Fibroblast of lung (primary cell): ENCODE measurements at places on chromosomes 1 and 21. TPM values are rescaled to one million over a fixed set of nuclear protein-coding genes. Genes with fewer than 3 reads are reported as not detected.

DNA sequence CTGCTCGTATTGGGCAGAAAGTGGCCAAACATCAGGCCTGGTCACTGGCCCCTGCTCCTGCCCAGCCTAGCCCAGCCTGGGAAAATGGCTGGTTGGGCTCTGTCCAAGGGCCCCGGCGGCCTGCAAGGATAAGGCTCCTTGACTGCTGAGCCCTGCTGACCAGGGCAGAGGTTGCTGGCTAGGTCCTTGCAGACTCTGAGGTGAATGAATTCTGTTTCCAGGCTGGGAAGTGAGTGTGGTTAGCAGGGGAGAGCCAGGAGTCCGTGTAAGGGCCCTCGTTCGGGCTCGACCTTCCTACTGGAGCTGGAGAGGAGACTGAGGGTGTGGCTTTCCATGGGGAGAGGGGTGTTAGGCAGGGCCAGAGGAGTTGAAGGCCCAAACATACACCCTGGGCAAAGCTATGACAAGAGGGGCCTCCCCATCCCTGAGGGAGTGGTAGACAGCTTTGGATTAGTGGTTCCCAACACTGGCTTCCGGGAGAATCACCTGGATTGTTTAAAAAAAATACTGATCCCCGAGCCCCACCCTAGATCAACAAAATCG lies 20.6 kb downstream of the CSF1 start:
- H3K4me3 ChIP-seq: no peak overlapping the region
- peaks cover 26% of the 10 kb centered on the region for H3K4me1 ChIP-seq
- peaks cover 17% of the 10 kb centered on the region for H3K36me3 ChIP-seq
- no peaks in the 10 kb centered on the region for H3K27me3 ChIP-seq
- DNase-seq: peak; percentile 80

GRCh38 chr1:52928015-52928404 lies 934 bp downstream of the SCP2 start:
- no peak for DNase-seq
- peaks cover 2% of the 10 kb centered on the region for H3K4me1 ChIP-seq
- H3K36me3 ChIP-seq: no peaks in the 10 kb centered on the region
- H3K27ac ChIP-seq: peak overlapping the region; percentile 72
- H3K4me3 ChIP-seq: peak overlapping the region; percentile 78
- no peaks in the 10 kb centered on the region for H3K27me3 ChIP-seq

- no peak for DNase-seq
- H3K27ac ChIP-seq: no peak overlapping the region
- H3K4me1 ChIP-seq: peaks cover 10% of the 10 kb centered on the region
- H3K27me3 ChIP-seq: no peaks in the 10 kb centered on the region
These were observed 16.6 kb upstream of the GSTM4 start for GRCh38 chr1:109639063-109639840.

DNA sequence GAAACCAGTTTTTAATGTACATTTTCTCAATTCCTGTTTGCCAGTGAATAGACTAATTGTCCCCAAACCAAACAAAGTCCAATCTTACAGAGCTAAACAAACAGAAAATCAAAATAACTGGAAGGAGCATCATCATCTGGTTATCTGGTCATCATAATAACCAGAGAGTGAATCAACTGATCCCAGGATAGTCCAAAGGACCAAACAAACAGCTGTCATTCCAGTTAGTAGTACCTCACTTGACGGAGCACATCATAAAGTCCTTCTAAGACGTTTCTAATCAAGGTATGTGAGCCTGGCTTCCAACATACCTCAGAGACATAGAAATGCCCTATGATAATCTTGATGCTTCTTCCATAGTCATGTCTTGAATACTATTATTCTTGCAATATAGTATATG lies 240.5 kb downstream of the LTN1 start:
- H3K27me3 ChIP-seq: no peaks in the 10 kb centered on the region
- no peak overlapping the region for H3K27ac ChIP-seq
- no peaks in the 10 kb centered on the region for H3K36me3 ChIP-seq
- DNase-seq: no peak
- peaks cover 16% of the 10 kb centered on the region for H3K4me1 ChIP-seq
- no peak overlapping the region for H3K4me3 ChIP-seq

DNA sequence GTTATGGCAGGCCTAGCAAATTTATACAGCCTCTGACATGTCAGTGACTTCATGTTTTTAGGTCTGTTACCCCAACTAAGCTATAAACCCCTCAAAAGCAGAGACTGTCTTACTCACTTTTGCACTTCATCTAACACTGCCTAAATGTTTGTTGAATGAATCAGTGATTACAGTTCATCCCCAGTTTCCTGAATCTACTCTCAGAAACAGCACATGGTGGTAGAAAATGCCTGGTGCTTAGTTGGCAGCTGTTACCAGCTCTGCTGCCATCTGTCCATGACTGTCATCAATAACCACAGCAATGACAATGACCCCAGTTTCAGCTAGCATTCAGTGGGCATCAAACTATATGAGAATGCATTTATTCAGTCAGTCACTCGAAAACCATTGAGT lies 110.5 kb upstream of the SERBP1 start:
- no peaks in the 10 kb centered on the region for H3K4me1 ChIP-seq
- peak; percentile 39 for DNase-seq
- H3K4me3 ChIP-seq: no peak overlapping the region

GRCh38 chr1:230568008-230568407 lies 74.3 kb upstream of the COG2 start:
- H3K27me3 ChIP-seq: no peaks in the 10 kb centered on the region
- no peak overlapping the region for H3K4me3 ChIP-seq
- H3K27ac ChIP-seq: no peak overlapping the region
- H3K36me3 ChIP-seq: no peaks in the 10 kb centered on the region
- no peaks in the 10 kb centered on the region for H3K4me1 ChIP-seq

- H3K36me3 ChIP-seq: peaks cover 58% of the 10 kb centered on the region
- H3K4me3 ChIP-seq: peak overlapping the region; percentile 76
- no peaks in the 10 kb centered on the region for H3K27me3 ChIP-seq
- H3K27ac ChIP-seq: peak overlapping the region; percentile 40
- H3K4me1 ChIP-seq: peaks cover 28% of the 10 kb centered on the region
- DNase-seq: no peak
These were observed 2.5 kb downstream of the COL6A1 start for GRCh38 chr21:45983981-45984551.

- H3K27ac ChIP-seq: no peak overlapping the region
- peak; percentile 69 for DNase-seq
- no peaks in the 10 kb centered on the region for H3K4me1 ChIP-seq
- H3K36me3 ChIP-seq: no peaks in the 10 kb centered on the region
- no peaks in the 10 kb centered on the region for H3K27me3 ChIP-seq
These were observed 210.3 kb downstream of the SLC35F3 start for GRCh38 chr1:234114648-234115307.

- no peaks in the 10 kb centered on the region for H3K4me1 ChIP-seq
- H3K27ac ChIP-seq: no peak overlapping the region
- H3K27me3 ChIP-seq: no peaks in the 10 kb centered on the region
- peaks cover 2% of the 10 kb centered on the region for H3K36me3 ChIP-seq
These were observed 24.7 kb downstream of the STX6 start for GRCh38 chr1:180997843-180998504.

DNA sequence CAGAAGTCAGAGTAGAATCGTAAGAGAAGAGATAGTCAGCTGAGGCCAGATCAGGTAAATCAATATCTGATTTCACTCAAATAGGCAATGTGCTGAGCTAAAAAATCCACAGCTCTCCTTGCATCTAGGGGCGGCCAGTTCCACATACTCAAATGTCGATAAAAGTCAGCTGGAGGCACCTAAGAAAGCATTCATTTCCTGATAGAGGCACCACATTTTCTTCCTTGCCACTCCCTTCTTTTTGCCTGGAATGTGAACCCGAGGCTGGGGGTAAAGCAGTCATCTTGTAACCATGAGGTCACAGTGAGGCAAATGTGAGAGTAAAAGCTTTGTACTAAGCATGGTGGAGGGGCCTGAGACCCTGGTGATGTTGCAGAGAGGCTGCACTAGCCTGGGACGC lies 24.2 kb upstream of the CTPS1 start:
- no peak for DNase-seq
- no peaks in the 10 kb centered on the region for H3K27me3 ChIP-seq
- no peaks in the 10 kb centered on the region for H3K36me3 ChIP-seq
- H3K4me1 ChIP-seq: no peaks in the 10 kb centered on the region
- no peak overlapping the region for H3K4me3 ChIP-seq
- H3K27ac ChIP-seq: no peak overlapping the region

GRCh38 chr1:3066826-3067225 lies 2.2 kb upstream of the PRDM16 start:
- H3K27ac ChIP-seq: no peak overlapping the region
- no peak overlapping the region for H3K4me3 ChIP-seq
- H3K36me3 ChIP-seq: no peaks in the 10 kb centered on the region
- DNase-seq: no peak
- H3K4me1 ChIP-seq: no peaks in the 10 kb centered on the region

- no peak overlapping the region for H3K27ac ChIP-seq
- no peak overlapping the region for H3K4me3 ChIP-seq
- no peaks in the 10 kb centered on the region for H3K36me3 ChIP-seq
- no peaks in the 10 kb centered on the region for H3K4me1 ChIP-seq
- H3K27me3 ChIP-seq: no peaks in the 10 kb centered on the region
- peak; percentile 42 for DNase-seq
These were observed 99.6 kb upstream of the FBXO28 start for GRCh38 chr1:224014330-224014649.

GRCh38 chr1:226185141-226186036 lies 1.2 kb downstream of the ACBD3 start:
- peak overlapping the region; percentile 87 for H3K27ac ChIP-seq
- H3K27me3 ChIP-seq: no peaks in the 10 kb centered on the region
- H3K36me3 ChIP-seq: peaks cover 2% of the 10 kb centered on the region
- H3K4me3 ChIP-seq: peak overlapping the region; percentile 83

DNA sequence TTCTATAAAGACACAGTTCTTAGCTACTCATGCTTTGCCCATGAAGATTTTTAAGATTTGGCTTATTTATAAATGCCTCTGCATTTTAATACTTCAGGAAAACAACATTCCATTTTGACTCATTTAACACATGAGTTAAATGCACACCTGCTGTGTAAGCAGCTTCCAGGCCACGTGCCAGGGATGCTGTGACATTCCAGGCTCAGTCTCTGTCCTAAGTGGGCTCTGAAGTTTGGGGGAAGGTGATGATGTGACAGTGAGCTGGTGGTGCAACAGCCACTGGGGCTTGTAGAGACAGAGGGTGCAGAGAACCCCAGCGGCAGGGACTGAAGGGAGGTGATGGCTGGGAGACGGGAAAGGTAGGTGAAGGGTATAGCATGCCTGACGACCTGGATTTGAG lies 40.7 kb downstream of the HHAT start:
- DNase-seq: no peak
- H3K27me3 ChIP-seq: no peaks in the 10 kb centered on the region
- no peaks in the 10 kb centered on the region for H3K4me1 ChIP-seq
- H3K4me3 ChIP-seq: no peak overlapping the region

DNA sequence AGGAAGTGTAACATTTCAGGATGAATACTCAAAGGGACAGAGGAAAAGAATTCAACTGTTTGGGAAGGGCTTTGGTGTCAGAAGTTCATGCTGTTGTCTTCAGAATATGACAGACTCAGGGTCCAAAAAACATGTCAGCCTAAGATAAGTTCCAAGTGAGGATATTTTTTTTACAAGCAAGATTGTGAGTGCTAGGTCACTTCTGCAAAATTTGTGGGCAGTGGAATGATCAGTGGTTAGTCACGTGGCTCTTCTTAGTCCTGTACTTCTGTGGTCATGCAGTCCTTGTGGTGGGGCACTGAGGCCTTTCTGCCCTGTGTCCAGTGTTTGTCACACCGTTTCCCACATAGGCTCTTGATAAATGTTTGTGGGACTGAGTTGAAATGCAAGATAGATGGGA lies 5.2 kb downstream of the RGL1 start:
- no peak overlapping the region for H3K27ac ChIP-seq
- no peaks in the 10 kb centered on the region for H3K27me3 ChIP-seq
- no peak overlapping the region for H3K4me3 ChIP-seq
- no peaks in the 10 kb centered on the region for H3K36me3 ChIP-seq
- H3K4me1 ChIP-seq: peaks cover 32% of the 10 kb centered on the region

DNA sequence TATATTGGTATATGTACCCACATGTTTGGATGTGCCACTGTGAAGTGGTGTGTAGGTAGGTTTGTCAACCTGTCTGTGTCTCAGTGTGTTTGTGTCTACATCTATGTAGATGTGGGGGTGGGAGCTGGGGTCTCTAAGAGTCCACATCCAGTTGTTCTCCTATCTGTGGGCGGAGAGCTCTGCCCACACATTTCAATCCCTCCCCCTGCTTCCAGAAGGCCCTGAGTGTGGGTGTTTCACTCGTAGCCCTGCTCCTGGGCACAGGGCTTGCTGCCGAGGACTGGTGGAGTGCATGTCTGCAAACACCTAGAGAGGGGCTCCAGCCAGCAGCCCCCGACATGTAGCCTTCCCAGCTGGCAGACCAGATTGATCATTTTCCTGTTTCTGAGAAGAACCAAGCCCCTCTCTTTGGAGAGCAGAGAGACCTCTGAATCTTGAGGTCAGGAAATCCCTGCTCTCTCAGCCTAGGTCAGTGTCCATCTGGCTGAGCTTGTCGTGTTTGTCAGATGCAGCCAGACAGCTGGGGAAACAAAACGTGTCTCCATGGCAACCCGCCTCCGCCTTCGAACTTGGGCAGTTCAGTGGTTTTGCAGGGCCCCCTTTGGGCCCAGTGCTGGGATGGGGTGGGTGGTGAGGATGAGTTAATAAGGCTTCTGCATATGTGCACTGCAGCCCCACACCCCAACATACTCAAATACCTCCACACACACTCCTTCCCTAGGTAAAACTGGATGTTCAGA lies 31.2 kb upstream of the SYNC start:
- peaks cover 19% of the 10 kb centered on the region for H3K4me1 ChIP-seq
- no peak overlapping the region for H3K4me3 ChIP-seq
- peak overlapping the region; percentile 43 for H3K27ac ChIP-seq
- H3K27me3 ChIP-seq: no peaks in the 10 kb centered on the region

DNA sequence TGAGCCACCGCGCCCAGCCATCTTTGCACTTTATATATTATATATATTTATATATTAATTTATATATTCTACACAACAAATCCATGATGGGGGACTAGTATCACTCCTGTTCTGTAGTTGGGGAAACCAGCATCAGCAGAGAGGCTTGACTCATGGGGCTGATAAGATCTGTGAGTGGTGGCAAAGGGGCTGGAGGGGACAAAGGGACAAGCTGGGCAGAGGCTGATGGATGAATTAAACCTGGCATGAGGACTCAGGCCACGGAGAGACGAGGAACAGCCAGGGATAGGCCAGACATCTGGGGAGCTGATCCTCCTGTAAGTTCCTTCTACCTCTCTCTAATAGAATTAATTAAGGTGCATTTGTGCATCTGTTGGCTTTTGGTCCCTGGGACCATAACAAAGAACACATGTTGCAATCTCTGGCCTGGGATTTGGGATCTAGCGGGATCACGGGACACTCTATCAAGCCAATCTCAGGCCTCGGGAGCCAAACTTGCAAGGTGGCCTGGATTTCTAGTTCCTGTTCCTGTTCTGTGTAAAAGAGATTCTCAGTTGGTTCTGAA lies 7.6 kb downstream of the CNR2 start:
- no peak overlapping the region for H3K27ac ChIP-seq
- no peaks in the 10 kb centered on the region for H3K36me3 ChIP-seq
- DNase-seq: no peak

The FCAMR gene
- total RNA-seq: not detected in 2 replicates

The DAP3 gene
- 53.7 and 54.2 TPM in 2 replicates for total RNA-seq

The KPRP gene
- not detected in 2 replicates for total RNA-seq
